ENCODE measurements at places on chromosomes 3 and 15.
A peak's percentile ranks its signal among the peaks of the same experiment; 100 is the strongest.

- peak; percentile 19 for DNase-seq
Measured at GRCh38 chr3:146169891-146170290, 8.9 kb upstream of the PLOD2 start.

DNA sequence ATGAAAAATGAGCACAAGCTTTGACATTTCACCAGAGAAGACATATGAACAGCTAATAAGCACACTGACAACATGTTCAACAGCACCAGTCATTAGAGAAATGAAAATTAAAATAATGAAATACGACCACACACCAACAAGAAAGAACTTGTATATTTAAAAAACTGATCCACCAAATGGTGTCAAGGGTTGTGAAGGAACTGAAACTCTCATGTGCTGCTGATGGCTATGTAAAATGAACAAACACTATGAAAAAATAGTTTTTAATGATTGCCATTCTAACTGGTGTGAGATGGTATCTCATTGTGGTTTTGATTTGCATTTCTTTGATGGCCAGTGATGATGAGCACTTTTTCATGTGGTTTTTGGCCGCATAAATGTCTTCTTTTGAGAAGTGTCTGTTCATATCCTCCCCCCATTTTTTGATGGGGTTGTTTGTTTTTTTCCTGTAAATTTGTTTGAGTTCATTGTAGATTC, 193.8 kb downstream of the SCAPER start:
- no peak for DNase-seq

DNA sequence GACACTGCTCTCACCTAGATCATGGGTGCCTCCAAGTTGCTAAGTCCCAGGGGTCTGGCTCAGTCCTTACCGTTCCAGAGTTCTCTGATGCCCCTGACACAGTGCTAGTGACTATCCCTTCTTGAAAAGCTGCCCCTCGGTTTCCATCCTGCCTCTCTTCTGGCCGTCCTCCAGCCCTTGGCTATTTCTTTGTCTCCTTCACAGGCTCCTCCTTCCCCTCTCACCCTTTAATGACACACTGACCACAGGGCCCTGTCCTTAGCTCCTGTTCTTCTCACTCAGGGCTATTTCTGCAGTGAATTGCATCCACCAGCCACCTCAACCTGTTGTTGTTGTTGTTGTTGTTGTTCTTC, 31.1 kb downstream of the SLC28A1 start:
- no peak for DNase-seq

DNA sequence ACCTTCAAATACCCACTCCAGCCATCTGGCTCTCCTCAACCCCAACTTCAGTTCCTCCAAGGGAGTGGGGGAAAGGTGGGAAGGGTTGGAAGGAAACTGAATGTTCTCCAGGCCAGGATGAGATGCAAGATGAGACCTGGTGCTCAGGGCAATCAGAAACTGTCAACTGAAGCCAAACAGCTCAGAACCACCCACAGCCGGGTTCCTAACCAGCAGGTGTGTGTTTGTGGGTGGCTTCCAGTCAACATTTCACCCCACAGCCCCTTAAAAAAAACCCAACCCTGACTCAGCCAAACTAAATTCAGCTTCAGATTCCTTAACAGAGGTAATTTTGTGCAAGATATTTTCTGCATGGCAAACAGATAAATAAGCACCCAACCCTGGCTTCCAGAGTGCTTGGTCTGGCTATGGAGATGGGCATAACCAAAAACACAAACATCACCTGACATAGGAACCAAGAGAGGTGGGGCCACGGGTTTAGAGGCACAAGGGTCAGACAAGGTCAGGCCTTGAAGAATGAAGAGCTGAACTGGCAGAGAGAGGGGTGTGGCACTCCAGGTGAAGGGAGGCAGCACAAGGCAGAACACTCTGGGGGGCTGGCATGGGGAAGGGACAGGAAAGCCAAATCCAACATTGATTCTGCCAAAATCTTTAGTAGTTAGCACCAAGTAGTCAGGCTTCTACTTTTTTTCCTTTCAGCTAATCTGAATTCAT, 34.7 kb downstream of the ZNF445 start:
- no peak for DNase-seq

DNA sequence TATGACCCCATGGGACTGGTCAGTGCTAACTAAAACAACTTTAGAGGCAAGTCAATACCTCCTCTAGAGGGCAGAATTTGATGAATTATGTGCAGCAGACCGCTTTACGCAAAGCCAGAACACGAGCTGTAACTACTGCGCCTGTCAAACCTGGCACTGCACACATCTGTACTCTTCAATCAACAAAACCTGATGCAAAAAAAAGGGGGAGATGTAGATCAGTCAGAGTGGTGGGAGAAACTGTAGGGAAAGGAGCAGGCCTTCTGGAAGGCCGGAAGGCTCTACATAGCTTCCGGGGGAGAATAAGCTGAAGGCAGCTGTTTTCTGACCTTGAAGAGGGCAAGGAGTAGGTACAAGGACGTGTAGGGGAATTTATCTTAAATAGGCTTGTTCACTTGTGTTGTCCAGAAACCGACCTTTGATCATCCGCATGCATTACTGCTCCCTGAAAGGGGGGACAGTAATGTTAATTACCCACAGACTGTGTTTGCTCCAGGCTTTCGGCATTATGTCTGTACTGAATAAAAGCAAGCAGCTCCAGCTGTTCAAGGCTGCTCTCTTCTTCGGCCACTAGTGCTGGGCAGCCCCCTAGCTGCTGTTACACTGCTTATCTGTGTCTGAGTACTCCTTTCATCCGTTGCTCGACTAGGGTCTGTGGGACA, 41.0 kb downstream of the GPR160 start:
- DNase-seq = no peak

DNA sequence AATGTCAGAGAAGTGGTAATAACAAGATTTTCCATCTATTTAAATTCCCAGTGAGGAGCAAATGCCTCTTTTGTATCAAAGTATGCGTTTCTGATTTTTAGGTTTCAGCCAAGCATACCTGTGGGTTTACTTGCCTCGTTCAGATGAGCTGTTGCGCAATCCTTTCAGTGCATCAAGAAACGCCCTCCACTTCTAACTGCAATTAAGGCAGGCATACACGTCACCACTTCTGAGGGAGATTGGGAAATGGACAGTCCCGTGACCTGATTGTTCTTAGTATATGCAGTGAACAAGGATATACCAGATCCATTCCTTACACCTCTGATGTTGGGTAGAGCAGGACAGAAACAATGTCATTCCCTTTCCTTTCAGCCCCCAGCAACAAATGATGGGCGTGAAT, 219.0 kb downstream of the ITPR1 start:
- peak; percentile 64 for DNase-seq

DNA sequence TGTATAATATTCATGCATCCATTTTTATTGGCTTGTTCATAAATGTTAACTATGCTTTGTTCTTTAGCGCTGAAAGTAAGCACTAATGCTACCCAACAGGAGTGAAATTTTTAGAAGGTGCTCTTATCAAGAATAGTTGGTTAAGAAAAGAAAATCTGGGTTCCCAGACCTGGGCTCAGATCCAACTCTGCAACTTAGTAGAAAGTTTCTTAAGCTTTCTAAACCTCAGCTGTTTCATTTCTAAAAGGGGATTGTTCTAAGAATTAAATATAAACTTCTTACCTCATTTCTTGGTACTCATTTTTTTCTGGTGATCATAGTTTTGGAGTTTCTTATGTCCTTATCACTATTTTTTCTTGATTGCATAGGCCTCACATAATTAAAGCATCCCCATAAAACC, 12.1 kb downstream of the ARPP21 start:
- no peak for DNase-seq

DNA sequence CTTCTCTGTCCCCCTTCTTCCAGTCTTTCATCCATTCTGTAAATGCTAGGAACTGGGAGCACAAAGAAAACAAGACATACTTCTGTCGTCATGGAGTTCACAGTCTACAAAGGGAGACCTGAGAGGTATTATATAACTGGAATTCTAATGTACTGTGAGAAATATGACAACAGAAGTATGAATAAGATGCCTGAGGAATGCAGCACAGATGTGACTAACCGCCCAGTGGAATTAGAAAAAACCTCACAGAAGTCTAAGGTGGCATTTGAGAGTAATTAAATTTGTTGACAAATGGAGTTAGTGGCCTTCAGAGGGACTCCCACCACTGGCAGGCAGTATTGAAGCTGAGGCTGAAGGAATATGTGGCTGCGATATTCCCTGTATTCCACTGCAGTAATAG, 168.5 kb upstream of the FAM3D start:
- DNase-seq = no peak

GRCh38 chr3:107206141-107206540, 171.1 kb upstream of the CCDC54 start:
- peak; percentile 31 for DNase-seq

DNA sequence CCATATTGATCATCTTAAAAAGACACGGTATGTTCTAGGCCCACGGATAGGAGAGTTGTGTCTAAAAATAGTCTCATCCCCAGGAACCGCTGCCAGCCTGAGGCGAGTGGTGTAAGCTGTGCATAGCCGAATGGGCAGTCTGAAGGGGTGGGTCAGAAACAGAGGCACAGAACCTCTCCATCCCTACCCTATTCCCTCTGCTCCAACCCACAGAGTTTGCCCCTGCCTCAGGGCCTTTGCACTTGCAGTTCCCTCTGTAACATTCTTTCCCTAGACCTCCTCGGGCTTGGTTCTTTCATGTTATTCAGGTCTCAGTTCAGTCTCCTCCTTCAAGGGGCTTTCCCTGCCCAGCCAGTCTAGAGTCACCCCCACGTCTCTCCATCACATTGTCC, 4.8 kb downstream of the SCN5A start:
- DNase-seq = no peak

DNA sequence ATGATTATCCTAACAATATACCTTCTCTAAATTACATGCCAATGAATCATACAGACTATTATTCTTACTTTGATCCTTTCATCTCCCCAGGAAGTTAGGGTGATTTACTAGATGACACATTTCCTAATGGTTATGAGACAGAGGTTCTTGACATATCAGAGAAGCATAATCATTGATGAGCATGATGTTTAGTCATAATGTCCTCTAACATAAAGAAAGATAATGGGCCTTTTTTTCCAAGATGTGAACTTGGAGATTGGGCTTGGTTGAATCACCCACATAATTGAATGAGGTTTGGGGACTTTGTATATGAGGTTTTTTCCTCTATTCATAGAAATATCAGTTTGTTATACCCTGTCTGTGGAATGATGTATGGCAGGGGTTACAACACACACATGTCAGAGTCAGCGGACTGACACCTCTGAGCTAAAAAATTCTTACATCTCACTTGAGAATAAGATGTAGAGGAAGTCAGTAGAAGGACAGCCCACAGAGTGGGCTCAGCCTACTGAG, 69.7 kb upstream of the DCBLD2 start:
- DNase-seq = peak; percentile 2

- peak; percentile 53 for DNase-seq
Measured at GRCh38 chr15:90191794-90192509, 9.2 kb upstream of the SEMA4B start.

GRCh38 chr3:193940526-193940925, 195.4 kb upstream of the HES1 start:
- DNase-seq = no peak

DNA sequence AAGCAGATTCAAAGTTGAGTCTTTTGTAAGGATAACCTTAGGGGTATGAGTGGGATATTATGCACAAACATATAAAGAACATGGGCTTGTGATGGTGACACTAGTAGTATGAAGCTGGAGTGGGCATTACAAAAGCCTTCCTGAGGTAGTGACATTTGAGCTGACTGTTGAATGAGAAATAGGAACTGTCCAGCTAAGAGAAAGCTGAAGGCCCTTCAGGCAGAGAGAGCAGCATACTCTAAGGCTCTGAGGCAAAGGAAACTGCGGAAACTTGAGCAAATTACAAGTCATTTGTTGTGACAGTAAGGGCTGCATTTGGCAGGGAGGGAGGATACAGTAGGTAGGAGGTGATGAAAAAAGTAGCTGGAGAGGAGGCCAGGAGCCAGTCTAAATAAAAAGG, 190.7 kb upstream of the CD96 start:
- DNase-seq = no peak

- DNase-seq = no peak
Measured at GRCh38 chr15:47293466-47294162, 423.7 kb upstream of the SEMA6D start.

- peak; percentile 33 for DNase-seq
Measured at GRCh38 chr15:34847598-34847997, 52.2 kb upstream of the ACTC1 start.

DNA sequence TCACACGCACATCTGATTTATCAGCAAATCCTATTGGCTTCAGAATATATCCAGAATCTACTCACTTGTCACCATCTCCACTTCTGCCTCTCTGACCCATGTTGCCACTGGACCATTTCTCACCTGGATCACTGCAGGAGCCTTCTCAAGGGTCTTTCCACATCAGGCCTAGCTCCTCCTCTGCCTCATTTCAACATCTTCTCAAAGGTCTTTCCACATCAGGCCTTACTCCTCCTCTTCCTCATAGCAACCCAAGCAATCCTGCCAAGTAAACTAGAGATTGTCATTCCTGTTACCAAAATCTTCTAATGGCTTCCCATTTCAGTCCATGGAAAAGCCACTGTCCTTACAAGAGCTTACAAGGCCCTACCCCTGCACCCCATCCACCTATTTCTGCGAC, 18.0 kb upstream of the DUT start:
- no peak for DNase-seq

DNA sequence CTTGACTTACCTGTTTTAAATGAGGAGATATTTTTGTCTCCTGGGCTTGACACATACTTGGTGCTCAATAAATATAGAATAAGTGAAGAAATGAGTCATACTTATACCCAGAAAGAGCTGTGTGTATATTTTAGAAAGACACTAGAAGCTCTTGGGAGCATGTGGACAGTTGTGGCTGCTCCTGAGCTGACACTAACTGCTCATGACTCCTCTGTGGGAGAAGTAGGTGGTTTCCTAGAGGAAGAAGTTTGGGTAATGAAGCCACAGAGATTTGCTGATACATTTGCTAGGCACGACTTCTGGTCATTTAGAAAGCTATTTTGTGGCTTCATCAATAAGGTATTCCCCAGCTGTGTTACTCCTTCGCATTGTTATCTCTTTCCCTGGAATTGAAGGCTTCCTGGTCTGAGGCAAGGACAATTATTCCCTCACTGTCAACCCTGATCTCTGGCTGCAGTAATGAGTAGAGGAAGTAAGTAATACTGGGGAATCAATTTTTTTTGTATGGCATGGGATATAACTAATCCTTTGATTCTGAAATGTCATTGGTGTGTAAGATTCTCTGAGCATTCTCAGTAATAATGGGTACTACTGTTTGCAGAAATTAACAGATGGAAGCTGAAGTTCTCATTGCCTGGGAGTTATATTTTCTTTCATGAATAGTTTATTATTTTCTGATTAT, 79.6 kb upstream of the DCBLD2 start:
- peak; percentile 44 for DNase-seq

GRCh38 chr15:59696332-59696731, 7.2 kb upstream of the BNIP2 start:
- DNase-seq = no peak

DNA sequence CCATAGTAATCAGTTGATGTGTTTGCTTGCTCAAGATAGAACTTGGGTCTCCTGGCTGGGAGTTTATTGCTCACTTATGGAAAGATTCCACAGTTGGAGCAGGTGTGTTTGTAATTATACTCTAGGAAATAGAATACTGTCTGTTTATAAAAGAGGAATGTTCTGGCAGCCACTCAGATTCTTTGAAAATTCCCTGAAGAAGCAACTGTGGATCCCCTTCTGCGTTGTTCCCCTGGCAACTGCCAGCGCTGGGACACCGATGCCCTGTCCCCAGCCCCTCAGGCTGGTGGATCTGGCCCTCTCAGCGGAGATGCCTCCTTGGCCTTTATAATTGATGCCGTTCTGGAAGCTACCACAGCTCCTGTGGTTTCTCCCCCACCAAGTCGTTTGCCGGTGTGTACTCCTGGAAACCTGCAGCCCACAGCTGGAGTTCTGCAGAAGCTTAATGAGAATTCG, 225.9 kb downstream of the ITPR1 start:
- DNase-seq = no peak

GRCh38 chr15:38058596-38059075, 124.2 kb downstream of the TMCO5A start:
- DNase-seq = peak; percentile 90
